Stimulated activated CD4-positive, alpha-beta T cell treated with anti-CD3 and anti-CD28 coated beads, TNF-alpha, amount 100 ng/mL, for 24 hours (primary cell): ENCODE measurements at places on chromosomes 11 and 22.

- peak; percentile 12 for DNase-seq
These were observed 48.6 kb upstream of the TMEM45B start for GRCh38 chr11:129766898-129767604.

DNA sequence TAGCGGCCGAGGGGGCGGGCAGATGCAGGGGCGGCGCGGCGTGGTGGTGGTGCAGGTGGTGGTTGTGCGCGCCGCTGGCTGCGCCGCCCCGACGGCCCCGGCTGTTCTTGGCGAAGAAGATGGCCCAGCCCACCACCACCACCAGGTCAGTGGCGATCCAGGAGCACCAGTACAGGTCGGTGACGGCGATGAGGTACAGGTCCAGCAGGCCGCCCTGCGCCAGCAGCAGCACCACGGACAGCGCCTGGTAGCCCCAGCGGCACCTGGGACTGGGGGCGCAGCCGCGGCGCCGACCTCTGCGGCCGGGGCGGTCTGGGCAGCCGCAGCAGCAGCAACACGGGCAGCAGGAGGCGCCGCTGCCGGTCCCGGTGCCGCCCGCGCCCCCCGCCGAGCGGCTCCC lies 879 bp downstream of the TMEM121B start:
- DNase-seq: no peak

GRCh38 chr11:121547574-121547973 lies 94.8 kb upstream of the SORL1-AS1 start:
- no peak for DNase-seq

DNA sequence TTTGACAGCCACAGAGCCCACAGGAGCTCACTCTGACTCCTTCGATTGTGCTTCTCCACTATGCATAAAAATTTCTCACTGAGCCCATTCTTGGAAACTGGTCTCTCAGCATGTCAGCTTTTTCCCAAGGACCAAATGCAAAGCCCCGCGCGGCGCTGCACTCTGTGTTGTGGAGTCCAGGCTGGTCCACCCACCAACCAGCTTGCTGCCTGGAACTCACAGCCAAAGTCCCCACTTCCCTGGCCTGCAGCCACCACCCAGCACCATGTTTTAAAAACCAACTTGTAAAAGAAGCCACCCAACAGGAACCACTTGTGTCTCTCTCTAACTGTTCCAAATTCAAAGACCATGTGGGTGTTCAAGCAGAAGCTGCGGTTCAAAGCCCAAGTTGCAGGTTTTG lies 124.4 kb downstream of the SPATA19 start:
- no peak for DNase-seq

DNA sequence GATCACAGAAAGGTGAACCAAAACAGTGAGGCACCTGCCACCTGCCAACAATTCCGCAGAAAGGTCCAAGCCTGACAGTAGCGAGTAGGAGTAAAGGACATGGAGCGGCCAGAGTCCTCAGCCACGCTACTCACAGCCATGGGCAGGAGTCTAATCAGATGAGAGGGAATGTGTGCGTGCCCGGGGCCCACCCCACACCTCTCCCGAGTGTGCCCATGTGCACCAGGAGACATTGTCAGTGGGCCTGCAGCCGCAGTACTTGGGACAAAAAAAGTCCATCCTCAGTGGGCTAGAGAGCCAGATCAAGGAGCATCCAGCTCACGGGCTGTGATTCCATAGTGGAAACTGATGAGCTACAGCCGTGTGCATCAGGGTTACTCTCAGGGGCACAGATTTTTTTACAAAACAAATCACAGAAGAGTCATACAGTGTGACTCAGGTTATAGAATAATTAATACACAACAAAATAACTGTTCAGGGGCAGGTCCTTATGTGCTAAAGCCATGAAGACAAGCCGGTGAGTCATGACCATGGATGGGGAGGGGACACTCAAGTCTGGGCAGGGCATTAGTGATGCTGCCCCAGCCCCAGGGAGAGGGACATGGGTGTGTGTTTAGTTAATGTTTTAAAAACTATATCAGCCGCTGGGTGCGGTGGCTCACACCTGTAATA lies 12.0 kb downstream of the SART1 start:
- DNase-seq: no peak

GRCh38 chr11:2462986-2463765 lies 18.4 kb downstream of the KCNQ1 start:
- no peak for DNase-seq

GRCh38 chr11:79119491-79120284 lies 321.1 kb downstream of the TENM4 start:
- DNase-seq: no peak
